ENCODE measurements at places on chromosomes 11 and 22. TPM values are rescaled to one million over a fixed set of nuclear protein-coding genes. Genes with fewer than 3 reads are reported as not detected.

GRCh38 chr22:34800260-34800980 lies 265.5 kb upstream of the ISX start:
- no peaks in the 10 kb centered on the region for H3K27me3 ChIP-seq
- no peak for DNase-seq
- H3K4me1 ChIP-seq, result no peaks in the 10 kb centered on the region
- H3K4me3 ChIP-seq, result no peak overlapping the region

- H3K27me3 ChIP-seq, result no peaks in the 10 kb centered on the region
- no peaks in the 10 kb centered on the region for H3K4me1 ChIP-seq
- no peaks in the 10 kb centered on the region for H3K36me3 ChIP-seq
- no peak for DNase-seq
Observed at GRCh38 chr11:35953081-35953760, 9.4 kb downstream of the LDLRAD3 start.

PRRG4 gene
- 2.1 TPM for polyA plus RNA-seq

- no peaks in the 10 kb centered on the region for H3K27me3 ChIP-seq
- H3K27ac ChIP-seq, result no peak overlapping the region
- no peaks in the 10 kb centered on the region for H3K36me3 ChIP-seq
- DNase-seq, result no peak
- H3K4me3 ChIP-seq, result no peak overlapping the region
- no peaks in the 10 kb centered on the region for H3K4me1 ChIP-seq
Observed at GRCh38 chr11:129694966-129695365, 120.7 kb upstream of the TMEM45B start.

DEFB131B gene
- polyA plus RNA-seq, result not detected

All from aorta (tissue), 5 donors.